ENCODE measurements at places on chromosomes 4 and X.

DNA sequence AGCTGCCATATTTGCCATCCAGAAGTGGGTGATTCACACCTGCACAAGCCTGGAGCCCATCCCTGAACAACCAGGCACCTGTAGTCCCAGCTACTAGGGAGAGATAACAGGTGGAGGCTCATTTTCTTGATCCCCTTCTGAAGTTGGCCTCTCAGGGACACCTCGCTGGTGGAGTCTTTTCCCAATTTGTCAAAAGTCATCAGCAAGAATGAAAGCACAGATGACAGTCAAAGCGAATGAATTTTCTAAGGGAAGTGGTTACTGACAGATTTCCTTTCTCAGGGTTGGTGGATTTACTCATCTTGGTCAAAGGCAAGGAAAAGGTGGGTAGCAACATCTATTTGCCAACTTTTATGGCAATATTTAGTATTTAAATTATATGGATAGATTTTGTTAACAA lies 36.5 kb downstream of the FGFBP1 start:
- DNase-seq, result no peak

DNA sequence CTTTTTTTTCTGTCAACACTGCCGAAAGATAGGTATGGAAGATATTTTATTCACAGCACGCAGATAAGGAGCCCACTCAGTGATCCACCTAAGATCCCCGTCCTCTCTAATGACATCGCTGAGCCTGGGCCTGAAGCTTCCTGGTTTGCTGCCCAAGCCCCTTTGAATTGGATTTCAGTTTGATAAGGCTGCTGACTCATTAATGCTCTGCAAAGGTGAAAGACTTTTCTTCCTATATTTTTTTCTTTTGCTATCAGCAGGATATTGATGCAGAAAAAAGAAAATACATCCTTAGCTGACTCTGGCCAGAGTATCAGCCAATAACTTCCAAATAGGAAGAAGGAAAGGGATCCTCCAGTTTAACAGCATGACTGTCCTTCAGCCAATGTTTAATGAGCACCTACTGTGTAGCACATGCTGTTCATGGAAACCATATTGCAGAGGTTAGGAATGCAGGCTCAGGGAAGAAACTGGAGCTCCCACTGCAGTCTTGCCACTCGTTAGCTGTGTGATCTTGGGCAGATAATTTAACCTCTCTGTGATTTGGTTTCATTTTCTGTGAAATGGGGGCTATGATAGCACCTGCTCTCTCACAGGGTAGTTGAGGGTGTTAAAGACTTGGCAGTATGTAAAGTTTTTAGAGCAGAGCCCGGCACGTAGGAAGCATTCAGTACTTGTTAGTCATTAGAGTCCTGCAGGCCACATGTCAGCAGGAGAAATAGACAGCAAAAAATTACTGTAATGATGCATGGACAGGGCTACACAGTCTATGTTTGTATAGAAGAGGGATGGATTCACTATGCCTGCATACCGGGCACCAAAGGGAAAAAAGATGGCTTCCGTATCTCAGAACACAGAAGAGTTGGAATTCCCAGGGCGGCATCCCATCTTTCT lies 39.3 kb downstream of the EVC start:
- DNase-seq, result no peak

- no peak for DNase-seq
Observed at GRCh38 chrX:119687661-119688413, 5.1 kb downstream of the SEPTIN6 start.

- DNase-seq, result peak; percentile 11
Observed at GRCh38 chrX:129318375-129318774, 204.9 kb downstream of the SMARCA1 start.

DNA sequence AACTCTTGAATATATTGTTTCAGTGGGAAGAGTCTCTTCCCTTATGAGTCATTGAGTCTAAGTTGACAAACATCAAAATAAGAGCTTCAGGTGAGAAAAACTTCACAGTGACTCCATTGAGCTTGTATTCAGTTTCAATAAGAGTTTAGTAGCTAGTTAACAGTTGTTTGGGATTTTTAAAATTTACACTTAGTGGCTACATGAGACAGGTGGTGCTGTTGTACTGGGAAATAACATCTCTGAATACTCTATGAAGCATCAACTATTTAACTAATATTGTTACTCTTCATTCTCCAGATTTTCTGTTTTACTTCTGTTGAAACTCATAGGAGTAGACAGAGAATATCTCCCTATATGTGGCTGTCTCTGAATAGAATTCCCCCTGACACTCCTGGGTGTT lies 1609.1 kb downstream of the C4orf33 start:
- no peak for DNase-seq

DNA sequence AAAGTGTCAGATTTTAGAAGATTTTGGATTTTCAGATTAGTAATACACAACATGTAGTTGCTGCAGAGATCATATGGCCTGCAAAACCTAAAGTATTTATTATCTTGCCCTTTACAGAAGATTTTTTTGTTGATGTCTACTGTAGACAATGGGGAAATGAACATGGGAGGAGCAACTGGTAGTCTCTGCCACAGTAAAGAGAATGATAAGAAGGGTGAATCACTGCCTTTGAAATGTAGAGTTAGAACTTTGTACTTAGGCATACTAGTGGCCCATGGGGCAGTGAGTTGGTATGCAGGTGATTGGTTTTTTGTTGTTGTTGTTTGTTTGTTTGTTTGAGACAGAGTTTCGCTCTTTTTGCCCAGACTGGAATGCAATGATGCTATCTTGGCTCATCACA lies 50.1 kb downstream of the GAB1 start:
- DNase-seq, result no peak

DNA sequence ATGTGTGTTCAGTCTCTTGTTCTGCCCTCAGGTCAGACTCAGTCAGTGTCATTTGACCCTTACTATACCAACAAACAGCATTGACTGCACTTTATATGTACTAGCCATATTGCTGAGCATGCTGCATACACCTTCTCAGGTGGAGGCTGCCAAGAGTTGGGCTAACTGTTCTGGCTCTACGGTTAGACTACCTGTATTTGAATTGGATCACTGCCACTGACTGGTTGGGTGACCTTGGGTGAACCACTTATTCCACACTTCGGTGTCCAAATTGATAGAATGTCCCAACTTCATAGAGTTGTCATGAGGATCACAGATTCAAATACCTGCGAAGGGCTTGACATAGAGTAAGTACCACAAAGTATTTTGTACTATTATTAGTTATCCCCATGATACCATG lies 91.2 kb upstream of the GPR50 start:
- no peak for DNase-seq

DNA sequence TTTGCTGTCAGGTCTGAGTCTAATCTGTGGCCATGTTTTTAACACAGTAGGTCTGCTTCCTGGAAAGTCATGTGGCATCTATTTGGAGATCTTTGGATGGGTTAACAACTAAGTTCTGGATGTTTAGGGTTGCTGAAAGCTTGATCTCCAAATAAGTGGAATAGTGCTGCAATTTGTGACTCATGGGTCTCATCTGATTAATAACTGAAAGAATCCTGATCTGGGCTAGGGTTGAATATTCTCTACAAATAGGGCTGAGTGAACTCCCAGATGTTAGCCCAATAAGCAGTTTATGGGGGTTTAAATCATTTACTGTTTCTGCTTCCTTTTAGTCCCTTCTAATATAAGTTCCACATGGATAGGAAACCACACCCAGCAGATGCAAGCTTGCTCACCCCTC lies 23.1 kb downstream of the CT47C1 start:
- no peak for DNase-seq

- DNase-seq, result no peak
Observed at GRCh38 chrX:39729981-39730661, 367.6 kb downstream of the BCOR start.

DNA sequence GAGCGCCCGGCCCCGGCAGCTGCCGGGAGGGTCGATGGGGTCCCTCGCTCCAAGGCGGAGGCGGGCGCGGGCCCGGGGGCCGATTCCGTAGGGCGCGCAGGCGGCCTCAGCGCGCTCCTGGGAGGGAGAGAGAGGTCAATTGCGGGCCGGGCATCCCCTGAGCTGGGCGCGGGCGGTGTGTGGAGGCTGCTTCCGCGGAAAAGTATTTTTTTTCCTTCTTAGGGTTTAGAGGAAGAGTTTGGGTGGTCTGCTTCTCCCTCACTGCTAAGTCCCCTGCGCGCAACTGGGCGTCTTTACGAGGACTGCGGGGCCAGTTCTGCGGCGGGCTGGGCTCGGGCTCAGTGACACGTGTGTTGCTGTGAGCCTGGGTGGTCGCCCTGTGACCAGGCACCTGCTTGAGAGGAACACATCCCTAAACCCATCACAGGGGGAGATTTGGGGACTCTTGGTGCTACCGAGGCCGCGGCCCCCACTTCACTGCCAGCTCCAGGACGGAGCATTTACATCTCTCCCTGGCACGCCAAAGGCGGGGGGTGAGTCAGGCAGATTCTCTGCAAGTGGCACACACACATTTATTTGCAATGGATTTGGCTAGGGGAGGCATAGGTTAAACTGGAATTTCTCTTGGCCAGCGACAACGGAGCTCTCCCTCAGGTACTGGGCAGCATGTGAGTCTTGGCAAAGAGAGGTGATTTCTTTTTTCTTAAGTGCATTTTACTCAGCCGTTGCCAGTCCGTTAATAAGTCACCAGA lies 151.2 kb upstream of the SLC4A4 start:
- no peak for DNase-seq

DNA sequence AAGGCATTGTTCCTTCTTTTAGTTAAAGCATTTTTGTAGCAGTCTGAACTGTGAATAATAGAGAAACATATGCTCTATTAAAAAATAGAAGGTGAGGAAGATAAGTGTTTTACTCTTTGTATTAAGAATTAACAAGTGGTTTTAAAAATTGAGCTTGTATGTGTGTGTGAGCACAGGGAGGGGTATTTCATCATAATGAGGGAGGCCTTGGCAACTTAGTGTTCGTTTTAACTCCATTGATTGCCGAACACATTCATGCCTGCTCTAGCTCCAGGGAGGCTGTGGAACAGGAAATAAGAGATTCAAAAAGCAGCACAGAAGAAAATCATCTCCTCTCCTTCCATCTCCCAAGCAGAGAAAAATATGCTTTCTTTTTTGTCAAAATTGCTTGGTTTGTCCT lies 14.8 kb downstream of the SHROOM3 start:
- no peak for DNase-seq

- no peak for DNase-seq
Observed at GRCh38 chr4:108148316-108148715, 20.4 kb downstream of the LEF1 start.

- peak; percentile 84 for DNase-seq
Observed at GRCh38 chr4:156971676-156972378, at the start of gene PDGFC. Gene PDGFC (minus strand): TSS chr4:156971799. CDS start chr4:156970903, 896 bp downstream.

- DNase-seq, result peak; percentile 81
Observed at GRCh38 chr4:138870737-138871554, 144.6 kb upstream of the NOCT start.

DNA sequence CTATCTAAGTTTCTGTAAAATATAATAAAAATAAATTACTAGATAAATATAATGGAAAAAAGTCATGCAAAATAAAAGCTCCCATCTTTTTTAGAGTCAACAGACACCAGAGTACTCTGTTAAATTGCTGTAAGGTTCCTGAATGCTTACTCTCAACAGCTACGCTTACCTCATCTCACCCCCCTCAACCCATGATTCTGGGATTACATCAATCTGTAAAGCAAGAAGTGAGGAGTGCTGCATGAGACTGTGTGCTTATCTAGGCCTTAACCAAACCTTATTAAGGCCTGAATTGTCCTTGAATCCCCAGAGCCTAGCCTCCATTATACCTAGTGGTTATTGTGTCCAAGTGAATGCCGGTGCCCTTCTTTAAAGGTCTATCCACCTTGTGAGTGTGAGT lies 735.8 kb downstream of the RPA4 start:
- DNase-seq, result no peak

- DNase-seq, result no peak
Observed at GRCh38 chr4:122959981-122960610, 37.7 kb upstream of the NUDT6 start.

DNA sequence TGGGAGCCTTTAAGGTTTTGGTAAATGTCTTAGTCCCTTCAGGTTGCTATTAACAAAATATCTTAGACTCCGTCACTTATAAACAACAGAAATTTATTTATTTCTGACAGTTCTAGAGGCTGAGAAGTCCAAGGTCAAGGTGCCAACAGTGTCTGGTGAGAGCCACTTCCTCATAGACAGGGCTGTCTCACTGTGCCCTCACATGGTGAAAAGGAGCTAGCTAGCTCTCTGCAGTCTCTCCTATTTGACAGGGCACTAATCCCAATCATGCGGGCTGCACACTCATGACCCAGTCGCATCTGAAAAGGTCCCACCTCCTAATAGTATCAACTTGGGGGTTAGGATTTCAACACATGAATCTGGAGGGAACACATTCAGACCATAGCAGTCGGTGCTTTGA lies 63.4 kb upstream of the KLF3 start:
- DNase-seq, result no peak

DNA sequence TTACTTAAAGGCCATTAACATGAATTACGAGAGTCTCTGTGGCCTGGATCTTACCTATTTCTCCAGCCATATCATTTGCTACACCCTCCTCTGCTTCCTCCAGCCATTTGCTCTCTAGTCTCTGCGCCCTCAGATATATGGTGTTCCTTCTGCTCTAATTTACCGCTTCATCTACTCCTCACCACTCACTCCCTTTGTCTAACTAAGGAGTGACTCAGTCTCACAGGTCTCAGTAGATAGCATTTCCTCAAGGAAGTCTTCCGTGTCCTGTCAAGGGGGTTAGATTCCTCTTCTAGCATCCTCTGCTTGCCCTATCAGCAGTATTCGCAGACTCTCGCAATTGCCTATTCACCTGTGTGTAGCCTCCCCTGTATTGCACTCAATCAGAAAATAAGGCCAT lies 892.1 kb upstream of the INTU start:
- no peak for DNase-seq

DNA sequence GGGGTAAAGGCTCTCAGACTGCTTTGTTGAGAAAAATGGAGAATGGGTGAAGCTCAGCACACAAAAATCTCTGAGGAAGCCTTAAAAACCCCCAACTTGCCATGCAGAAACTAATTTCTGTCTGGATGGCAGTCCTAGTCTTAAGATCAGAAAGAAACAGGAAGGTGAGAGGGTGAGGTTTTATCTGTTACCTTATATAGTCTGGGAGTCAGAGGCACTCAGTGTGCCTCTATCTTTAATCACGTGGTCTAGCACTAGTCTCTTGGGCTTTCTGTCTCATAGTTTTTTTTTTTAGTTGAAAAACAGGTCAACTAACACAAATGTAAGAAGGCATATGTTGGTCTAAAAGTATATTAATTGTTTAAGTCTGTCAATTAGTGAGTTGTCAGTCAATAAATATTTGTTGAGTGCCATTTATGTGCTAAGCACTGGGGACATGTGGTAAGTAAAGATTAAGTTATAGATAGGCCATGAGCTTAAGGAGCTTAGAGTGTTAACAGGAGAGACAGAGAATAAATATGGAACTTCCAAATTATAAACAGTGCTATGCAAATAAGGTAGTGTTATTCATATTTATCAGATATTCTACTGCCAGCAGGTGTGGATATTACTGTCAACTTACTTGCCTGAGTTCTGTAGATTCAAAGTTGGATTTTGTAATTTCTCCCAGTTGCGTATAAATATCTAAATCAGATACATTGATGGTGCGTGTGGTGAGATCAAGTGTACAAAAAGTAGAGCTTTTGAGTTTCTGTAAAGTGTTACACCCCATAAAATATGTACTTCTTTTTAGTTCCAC lies 7.0 kb downstream of the CYBB start:
- DNase-seq, result no peak
